Stimulated activated CD8-positive, alpha-beta memory T cell treated with anti-CD3 and anti-CD28 coated beads, Interleukin-7, amount 100 ng/mL, for 24 hours (primary cell): ENCODE measurements at places on chromosomes 12 and 14.

DNA sequence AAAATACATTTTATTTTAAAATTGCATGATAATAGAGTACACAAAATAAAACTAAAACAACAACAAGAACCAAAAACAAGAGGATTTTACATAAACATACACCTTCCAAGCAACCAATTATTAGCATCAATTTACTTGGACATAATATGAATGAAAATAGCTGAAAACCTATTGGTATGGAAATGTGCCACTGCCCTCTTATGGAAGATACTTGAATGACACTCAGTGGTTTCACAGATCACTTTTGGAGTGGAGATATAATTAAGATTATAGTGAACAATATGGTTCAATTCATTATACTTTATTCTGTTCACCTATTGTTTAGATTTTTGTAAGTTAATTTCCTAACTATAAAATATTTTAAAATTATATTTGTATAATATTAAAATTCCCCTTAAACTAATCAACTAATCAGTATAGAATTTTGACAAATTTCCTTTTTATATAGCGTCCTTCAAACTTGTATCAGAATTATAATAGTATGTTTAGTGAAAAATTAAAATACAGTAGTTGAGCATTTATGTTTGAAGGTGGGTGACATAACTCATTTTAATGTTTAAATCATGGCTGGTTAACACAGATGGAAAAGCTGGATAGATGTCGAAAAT, 70.1 kb downstream of the SLC6A15 start:
- DNase-seq = no peak

DNA sequence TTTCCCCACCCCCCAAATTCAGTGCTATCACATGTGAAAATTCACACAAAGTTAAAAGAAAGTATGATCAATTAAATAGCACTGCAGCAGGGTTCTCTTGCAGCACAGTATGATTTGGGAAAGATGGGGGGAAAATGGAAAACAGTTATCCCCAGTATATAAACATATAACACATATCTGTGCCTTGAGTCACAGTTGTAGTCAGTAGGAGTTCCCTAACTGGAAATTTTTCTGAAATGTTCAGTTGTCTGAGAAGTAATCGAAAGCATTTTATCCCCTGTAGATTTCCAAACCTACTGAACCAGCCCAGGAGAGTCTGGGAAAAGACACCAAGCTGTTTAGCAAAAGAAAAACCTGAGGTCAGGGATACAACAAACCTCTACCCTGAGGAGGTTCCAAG, 47.0 kb downstream of the C12orf50 start:
- DNase-seq = no peak

DNA sequence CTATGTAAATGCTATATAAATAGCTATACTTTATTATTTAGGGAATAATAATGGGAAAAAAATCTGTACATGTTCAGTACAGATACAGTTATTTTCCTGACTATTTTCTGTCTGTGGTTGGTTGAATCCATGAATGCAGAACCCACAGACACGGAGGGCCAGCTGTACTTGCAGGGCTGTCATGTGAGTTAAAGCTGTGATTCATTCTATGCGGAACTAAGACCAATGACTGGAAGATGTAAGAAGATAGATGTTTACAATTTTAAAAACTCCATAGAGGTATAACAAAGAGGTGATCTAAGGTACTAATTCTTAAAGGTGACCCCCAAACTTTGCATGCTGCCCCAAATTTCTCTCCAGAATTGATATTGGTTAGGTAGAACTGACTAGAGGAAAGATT, 14.6 kb downstream of the PCNX4 start:
- no peak for DNase-seq

GRCh38 chr12:5864301-5864700, 80.8 kb downstream of the ANO2 start:
- DNase-seq = no peak

- no peak for DNase-seq
Observed at GRCh38 chr14:70567791-70568190, 32.7 kb downstream of the MED6 start.

- no peak for DNase-seq
Observed at GRCh38 chr12:77377116-77377515, 311.7 kb upstream of the E2F7 start.

GRCh38 chr14:92619671-92620456, 106.3 kb downstream of the RIN3 start:
- DNase-seq = no peak

DNA sequence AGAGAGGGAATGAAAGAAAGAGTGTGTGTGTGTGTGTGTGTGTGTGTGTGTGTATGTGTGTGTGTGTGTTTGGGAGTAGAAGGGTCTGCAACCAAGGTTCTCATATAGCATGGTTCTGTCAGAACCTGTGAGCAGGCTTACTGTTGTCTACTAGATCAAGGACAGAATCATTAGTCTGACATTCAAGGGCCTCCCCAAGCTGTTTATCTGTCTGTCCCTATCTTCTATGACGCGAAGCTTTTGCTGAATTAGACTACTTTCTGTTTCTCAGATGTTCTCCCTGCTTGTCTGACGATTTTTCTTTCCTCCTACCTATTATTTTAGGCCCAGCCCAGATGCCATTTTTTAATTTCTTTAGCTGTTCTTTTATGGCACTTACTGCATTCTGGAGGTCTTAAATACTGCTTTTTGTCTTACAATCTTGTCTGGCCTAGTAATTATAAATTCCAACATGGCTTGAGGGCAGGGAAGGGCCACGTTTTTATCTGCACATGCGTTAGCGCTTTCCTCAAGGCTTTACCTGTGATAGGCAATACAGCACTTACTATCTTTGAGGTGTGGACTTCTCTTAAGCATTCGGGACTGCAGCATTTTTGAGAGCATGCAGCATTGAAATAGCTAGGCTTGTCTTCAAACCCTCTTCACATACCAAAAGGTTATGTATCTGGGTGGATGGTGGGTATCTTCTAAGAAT, 150.2 kb downstream of the TTLL5 start:
- DNase-seq = no peak

DNA sequence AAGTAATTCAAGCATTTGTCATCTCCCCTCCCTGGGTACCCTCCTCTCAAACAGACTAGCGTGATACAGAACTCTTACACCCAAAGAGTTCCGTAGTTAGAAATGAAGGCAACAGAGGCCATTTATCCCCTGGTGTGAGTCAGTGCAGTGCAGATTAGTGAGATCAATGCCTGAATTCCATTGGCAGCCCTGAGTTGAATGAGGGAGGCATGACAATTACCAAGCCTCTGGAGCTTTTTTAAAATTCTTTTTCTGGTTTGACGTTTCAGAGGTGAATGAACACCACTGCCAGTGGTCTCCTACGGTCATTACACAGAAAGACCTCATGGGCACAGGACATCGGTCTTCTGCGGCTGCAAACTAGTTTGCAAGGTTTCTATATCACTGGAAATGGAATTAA, 94.4 kb downstream of the PRIMA1 start:
- no peak for DNase-seq

DNA sequence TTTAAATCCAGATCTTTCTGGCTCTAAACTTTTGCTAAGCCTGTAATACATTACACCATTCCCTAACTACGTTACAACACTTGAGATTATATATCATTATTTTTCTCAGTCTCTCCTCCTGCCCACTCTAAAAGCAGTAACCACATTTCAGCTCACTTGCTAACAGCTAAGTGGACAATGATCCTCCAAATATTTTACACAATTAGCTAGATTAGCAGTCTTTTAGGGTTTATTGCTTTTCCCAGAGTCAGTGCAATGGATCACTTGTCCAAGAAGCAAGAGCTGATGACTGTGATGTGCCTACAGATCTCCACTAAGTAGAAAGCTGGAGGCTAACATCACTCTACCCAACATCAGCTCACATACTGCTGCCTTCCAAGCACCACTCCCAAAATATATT, 17.6 kb downstream of the CPNE8 start:
- no peak for DNase-seq

GRCh38 chr12:54479421-54479820, 6.0 kb upstream of the GTSF1 start:
- no peak for DNase-seq

DNA sequence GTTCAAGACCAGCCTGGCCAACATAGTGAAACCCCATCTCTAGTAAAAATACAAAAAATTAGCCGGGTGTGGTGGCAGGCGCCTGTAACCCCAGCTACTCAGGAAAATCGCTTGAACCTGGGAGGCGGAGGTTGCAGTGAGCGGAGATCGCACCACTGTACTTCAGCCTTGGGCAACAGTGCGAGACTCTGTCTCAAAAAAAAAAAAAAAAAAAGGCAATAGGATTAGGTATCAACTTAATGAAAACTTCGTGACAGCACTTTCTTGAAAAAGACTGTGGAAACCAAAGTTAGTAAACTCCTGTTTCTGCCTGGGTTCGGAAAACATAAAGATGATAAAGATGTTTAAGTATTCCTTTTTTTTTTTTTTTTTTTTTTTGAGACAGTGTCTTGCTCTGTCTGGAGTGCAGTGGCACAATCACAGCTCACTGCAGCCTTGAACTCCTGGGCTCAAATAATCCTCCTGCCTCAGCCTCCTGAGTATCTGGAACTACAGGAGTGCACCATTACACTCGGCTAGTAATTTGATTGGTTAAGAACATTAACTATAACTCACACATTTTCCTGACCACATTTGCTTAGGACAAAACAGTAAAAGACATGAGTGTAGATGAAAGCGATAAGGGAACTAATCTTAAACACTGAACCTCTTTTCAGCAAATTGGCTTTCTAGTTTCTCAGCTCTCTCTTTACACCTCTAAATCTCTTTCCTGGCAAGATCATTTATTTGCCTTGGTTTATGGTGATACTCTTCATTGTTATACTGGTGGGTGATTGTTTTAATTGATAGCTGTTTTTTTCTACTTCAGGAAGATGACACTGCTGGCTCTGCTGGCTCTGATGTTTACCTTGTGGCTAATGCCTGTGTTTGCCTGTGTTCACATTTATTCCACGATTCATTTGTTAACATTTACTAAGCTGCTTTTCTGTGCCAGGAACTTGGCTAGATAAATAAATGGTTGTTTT, 15.8 kb downstream of the HIF1A start:
- no peak for DNase-seq

DNA sequence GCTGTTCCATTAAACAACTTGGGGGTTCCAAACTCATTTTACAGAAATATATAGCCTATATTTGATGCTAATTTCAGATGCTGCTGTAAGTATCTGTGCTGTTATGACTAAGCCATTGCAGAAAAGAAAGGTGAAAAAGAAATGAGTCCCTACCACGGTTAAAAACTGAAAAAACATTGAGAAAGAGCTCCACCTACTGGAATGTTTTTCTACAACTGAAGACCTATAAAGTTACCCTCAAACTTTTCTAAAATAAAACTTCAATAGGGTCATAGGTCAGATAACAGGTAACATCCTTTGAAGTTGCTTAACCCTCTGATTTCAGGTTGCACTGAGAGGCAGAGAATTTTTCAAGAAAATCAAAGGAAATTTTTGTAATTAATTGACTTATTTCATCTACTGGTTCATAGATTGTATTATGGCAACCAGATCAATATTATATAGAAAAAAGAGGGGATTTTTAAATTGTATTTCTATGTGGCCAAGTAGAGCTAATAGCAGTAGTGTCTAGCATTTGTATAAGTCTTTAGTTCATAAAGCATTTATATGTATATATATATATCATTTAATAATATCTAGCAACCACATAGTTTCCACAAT, 279.9 kb downstream of the RPS29 start:
- DNase-seq = no peak

DNA sequence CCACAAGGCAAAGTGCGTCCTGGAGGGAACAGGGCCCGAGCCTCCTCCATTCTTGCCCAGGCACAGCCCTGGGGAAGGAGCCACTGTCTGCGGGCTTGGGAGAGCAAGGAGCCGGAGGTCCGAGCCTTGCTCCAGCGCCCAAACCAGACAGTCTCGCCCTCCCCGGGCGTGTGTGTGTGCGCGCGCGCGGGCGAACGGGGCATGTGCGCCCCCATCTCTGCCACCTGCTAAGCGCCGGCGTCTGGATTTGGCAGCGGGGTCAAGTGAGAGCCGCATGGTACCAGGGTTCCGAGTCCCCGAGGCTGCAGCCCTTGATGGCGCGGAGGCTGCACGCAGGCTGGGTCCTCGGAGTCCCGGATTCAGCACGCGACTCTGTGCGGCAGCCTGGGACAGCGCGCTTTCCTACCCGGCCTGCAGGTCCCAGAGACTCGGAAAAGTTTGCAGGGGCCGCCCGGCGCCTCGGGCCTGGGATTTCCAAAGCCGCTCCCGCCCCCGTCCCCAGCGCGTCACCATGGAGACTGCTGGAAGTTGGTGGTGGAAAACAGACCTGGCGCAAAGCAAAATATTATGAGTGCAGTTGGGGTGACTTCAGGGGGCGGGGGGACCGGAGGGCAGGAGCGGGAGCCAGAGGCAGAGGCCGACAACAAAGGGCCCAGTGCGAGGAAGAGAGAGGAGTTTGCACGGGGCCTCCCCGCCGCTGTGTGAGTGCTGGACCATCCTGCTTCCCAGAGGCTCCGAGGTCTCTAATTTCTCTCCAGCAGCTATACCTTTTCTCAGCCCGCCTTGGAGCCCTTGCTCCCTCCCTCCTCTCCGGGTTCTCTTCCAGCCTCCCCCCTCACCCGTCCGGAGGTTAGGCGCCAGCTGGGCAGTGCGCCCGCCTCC, 4.2 kb downstream of the RFX4 start:
- no peak for DNase-seq

GRCh38 chr12:111582133-111582747, 16.9 kb downstream of the ATXN2 start:
- no peak for DNase-seq

GRCh38 chr14:51846631-51847488, 13.6 kb upstream of the GNG2 start:
- DNase-seq = peak; percentile 59

- no peak for DNase-seq
Observed at GRCh38 chr14:37143475-37143874, 28.9 kb downstream of the SLC25A21 start.

DNA sequence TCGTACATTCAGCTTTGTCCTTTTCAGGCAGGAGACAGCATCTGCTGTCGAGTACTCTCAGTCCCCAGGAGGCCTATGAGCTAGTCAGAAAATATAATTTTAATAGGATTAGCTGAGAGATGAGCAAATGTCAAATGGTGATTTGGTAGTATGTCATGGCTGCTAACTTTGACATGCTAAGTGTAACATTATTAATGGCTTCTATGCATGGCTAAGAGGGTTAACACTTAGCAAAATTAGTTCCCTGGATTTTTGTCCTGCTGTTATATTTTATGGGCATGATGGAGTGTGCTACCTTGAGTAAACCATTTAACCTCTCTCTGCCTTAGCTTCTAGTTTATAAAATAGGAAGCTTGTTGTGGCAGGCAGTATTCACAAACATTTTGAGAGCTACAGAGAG, 2.9 kb upstream of the PCNX1 start:
- DNase-seq = no peak

- no peak for DNase-seq
Observed at GRCh38 chr14:87045246-87045645, 947.7 kb downstream of the GALC start.

DNA sequence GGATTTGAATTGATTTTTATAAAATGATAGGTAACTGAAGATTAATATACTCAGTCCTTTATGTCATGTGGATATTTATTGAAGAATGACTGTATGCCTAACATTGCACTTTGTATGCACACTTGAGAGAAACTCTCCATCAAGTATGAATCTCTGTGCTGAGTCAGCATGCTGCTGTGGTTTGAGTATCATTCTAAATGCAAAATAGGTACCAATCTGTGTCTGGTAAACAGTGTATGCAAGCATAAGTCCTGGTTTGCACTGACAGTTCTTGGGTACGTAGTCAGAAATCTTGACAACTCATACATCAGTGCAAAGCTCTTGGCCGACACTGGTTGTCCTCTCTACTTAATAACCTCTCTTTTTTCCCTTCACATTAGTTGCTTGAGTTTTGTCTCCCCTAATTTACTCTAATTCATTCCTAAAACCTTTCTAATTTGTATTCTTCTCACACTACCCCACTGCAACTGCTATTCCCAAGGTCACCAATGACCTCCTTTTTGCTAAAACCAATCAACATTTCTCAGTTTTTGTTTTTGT, 21.8 kb downstream of the MGAT4C start:
- no peak for DNase-seq
